Activated CD4-positive, alpha-beta T cell treated with anti-CD3 and anti-CD28 coated beads for 1 hour (primary cell): ENCODE measurements at places on chromosomes 11 and 22.

GRCh38 chr11:118914178-118914918, 11.4 kb downstream of the BCL9L start:
- DNase-seq, result no peak

GRCh38 chr11:61627850-61628661, 47.2 kb upstream of the SYT7 start:
- DNase-seq, result no peak

DNA sequence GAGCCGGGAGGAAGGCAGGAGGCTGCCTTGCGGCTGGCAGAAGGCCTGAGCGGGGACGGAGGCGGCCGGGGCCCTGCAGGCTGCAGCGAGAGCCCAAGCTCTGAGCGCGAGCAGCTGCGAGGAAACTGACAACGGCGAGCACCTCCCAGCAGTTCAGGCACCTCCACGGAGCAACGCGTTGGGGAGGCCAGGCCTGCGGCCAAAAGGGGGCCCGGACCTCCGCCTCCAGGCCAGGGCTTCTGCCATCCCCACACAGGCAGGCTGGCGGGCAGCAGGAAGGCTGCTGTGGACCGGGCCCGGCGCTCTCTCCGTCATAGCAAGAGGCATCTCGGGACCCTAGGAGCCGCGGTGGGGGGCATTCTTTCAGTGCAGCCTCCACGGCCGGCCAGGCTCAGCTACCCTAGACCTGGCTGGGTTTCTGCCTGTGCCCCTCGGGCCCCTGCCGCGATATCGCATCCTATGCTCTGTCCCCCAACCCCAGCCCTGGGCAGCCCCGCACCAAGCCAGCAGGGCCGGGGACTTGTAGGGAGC, 22.9 kb upstream of the SLC22A12 start:
- no peak for DNase-seq

DNA sequence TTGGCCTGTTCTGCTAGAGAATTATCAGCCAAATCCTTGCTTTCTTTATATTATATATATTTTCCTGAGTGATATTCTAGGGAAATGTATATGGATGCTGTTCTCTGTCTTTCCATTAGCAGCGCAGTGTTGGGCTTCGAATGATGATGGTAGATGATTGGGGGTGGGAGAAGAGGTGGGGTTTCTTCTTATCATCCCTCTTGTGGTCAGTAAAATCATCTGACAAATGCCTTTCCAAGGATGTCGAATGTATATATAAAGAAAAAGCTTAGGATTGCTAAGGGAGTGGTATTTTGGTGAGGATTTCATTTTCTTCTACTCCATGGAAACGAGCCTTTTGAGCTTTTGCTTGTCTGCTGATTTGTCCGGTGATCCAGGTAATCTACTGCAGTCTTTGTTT, 48.9 kb downstream of the ARHGEF12 start:
- no peak for DNase-seq

- no peak for DNase-seq
These were observed 273.4 kb downstream of the BRD1 start for GRCh38 chr22:49554296-49554625.

GRCh38 chr11:65434057-65434666, 11.6 kb downstream of the NEAT1 start:
- DNase-seq, result no peak

DNA sequence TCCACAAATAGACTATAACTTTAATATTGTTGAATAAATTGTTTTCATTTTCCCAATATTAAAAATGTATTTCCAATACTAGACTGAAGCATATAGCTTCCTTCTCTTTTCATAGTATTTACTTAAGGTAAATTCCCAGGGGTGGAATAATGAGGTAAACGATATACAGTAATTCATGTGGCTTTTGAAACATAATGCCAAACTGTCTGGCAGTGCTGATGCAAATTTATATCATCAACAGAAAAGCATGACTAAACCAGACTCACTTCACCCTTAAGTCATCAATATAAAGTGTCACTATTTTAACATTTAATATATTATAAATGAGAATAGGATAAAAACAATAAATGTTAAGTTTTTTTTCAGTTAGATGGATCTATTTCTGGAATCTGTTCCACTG, 13.6 kb downstream of the C2CD3 start:
- DNase-seq, result no peak

GRCh38 chr11:48900131-48900800, 83.4 kb downstream of the TRIM51G start:
- DNase-seq, result no peak

DNA sequence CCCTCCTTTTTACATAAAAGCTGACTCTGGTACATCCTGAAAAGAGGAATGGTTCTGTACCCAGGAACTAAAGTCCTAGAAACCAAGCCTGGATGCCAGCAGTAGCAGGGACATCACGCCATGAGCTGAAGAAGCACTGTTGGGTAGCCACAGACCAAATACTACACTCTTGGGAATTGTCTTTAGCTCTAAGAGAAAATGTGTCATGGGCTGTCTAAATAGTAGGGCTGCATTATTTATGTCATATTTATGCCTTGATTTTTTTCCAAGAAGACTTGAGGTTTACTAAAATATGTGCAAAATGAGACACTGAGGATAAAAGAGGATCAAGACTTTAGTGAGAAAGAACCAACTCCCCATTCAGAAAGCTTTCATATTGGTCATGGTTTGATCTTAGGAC, 213.6 kb downstream of the RAB38 start:
- DNase-seq, result no peak

- DNase-seq, result no peak
These were observed 71.6 kb downstream of the ST3GAL4 start for GRCh38 chr11:126426820-126427749.

GRCh38 chr22:45201678-45202332, 38.1 kb downstream of the NUP50 start:
- no peak for DNase-seq

GRCh38 chr11:27699242-27699925, 871 bp downstream of the BDNF start:
- DNase-seq, result no peak

GRCh38 chr11:80816966-80817365, 1376.1 kb upstream of the TENM4 start:
- no peak for DNase-seq

- DNase-seq, result no peak
These were observed 267.2 kb downstream of the NTM start for GRCh38 chr11:131637469-131638175.

DNA sequence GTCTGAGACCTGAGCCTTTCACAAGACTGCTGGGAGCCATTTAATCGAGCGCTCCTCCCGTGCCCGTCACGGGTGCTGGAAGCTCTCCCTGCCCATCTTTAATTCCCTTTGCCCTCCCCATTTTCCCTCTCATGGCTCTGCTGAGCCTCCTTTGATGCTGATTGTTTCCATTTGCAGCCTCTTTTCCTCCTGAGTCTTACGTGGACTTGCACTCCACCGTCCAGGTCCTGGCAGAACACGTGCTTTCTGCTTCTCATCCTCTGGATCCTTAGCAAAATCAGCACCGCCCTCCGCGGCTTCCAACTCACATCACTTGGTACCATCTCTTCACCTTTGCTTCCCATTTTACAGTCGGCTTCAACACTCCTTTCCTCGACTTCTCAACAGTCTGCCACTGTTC, 7.3 kb downstream of the IFT27 start:
- no peak for DNase-seq

DNA sequence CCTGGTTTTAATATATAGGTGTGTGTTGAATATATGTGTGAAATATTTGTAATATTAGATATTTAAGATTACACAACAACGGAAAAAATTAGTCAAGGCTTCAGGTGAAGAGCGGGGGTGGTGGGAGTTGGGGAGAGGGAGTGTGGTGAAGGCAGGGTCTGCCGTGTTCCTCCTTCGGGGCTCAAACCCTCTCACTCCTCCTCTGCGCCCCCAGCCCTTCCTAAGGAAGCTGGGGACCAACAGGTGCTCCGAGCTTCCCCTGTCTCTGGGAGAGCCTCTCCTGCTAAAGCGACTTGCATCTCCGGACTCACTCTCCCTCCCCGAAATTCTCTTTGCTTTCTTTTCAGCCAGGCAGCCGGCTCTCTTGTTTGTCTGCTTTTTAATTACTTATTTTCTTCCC, 960 bp upstream of the CADM1 start:
- DNase-seq, result no peak

DNA sequence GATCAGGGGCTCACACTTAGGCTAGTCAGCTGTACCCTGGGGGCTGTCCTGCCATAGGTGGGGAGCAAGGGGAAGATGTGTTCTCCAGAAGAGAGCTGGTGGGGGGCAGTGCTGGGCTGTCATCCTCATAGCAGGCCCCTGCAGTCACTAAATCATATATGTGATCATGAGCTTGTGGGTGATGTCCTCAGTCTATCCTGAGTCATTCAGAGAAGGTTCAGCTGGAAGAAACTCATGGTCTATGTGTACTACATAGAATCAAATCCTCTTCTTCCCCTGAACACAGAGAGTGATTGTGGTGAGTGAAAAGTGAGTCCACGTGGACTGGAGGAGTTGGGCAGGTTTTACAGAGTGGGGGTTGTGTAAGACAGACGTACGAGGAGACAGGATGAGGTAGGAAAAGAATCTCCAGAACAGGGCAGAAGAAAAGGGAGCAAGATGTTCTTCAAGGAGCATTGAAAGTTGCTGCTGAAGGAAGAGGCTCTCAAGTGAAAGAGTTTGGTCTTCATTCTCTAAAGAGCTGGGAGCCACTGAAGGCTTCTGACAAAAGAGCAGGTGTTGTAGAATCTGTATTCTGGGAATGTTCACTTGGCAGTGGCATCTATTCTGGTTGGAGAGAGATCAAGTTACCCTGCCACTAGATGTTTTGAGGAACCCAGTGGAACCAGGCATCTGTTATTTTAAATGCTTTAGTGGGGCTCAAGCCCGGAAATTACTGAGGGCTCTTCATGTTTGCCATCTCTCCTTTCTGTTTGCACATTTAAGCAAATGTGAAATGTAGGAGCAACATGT, 68.9 kb downstream of the C22orf31 start:
- no peak for DNase-seq
